ENCODE measurements at places on chromosomes 6 and 20.

DNA sequence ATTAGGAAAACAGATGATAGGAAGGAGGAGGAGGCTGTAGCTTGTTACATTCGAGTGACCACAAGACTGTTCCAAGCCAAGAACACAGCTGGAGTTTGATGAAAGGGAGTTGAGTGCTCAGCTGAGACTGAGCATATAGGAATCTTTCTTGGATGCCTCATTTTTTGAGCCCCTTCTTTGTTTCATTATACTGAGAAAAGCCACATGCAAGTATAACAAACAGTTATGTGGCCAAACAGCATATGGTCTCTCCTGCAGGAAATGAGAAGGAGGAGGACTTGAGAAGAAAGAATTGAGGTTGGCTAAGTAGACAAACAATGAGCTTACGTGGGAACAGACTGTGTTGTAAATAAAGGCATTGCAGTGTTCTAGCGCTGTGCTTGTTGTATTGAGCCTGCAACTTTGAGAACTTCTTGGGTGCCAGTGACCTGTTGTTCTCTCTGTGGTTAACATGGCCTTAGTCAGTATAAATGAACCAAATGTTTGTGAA, 78.3 kb downstream of the AKAP7 start:
- DNase-seq = no peak

DNA sequence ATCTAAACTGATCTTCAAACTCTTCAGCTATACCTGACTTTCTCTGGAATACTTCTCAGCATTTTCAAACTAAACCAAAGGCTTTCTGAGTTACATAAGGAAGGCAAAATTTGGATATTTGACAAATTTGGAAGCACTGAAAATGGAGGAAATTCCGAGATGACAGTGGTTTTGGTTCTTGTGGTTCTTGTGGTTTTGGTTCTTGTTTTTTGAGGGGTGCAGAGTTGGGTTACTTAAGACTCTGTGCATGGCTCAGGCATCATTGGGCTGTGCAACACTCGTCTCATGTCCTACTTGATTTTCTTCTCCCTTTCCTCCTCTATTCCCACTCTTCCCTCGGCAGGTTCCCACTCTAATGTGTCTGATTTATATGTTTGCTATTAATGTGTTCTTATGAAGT, 78.0 kb downstream of the SLC22A3 start:
- DNase-seq = no peak

- no peak for DNase-seq
Observed at GRCh38 chr6:91412532-91412931, 825.7 kb upstream of the MAP3K7 start.

DNA sequence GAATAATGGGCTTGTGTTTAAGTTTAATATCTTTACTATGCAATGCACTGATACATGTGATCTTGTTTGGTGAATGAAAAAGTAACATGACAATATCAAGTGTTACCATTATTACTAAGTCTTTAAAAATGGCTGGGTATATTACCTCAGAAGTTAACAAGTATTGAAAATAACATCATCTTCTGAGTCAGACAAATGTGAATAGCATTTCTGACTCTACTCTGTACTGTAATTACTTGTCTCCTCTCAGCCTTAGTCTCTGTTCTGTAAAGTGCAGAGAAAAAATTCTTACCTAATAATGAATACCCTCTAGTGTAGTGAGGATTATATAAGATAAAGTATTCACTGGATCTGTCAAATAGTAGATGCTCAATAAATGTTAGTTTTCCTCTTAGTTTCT, 47.0 kb upstream of the GCLC start:
- no peak for DNase-seq

DNA sequence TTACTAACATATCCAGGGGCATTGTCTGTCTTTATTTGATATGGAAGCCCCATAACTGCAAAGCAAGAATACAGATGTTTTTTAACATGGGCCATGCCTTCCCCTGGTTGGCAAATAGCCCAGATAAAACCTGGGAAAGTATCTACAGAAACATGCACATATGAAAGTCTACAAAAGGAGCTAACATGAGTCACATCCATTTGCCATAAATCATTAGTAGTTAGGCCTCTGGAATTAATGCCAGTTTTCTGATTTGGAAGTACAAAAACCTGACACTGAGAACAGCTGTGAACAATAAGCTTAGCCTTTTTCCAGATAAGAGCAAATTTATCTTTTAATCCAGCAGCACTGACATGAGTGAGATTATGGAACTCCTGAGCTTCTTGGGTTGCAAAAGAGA, 418.0 kb upstream of the IMPG1 start:
- no peak for DNase-seq

- DNase-seq = no peak
Observed at GRCh38 chr6:158680481-158680880, 30.6 kb downstream of the SYTL3 start.

GRCh38 chr6:148968771-148969602, 222.2 kb downstream of the UST start:
- DNase-seq = no peak

GRCh38 chr6:148457137-148457842, 114.7 kb downstream of the SASH1 start:
- no peak for DNase-seq

DNA sequence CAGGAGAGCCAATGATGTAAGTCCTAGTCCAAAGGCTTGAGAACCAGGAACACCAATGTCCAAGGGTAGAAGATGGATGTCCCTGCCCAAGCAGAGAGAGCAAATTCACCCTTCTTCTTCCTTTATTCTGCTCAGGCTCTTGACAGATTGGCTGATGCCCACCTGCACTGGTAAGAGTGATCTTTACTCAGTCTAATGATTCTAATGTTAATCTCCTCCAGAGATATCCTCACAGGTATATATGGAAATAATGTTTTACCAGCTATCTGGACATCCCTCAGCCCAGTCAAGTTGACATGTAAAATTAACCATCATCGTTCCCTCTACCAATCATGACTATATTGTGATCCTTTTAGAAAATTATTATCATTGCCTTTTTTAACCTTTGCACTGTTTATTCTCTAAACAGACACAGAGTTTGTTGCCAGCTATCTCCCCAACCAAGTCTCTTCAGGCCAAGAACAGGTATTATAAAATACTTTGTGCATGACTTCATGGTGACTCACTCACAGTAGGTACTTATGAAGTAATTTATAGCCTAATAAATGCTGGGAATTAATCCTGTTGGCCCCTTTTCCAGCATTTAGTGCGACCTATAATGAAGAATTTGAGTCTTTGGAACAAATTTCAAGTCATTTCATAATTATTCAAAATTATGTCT, 26.2 kb upstream of the TSHZ2 start:
- no peak for DNase-seq

DNA sequence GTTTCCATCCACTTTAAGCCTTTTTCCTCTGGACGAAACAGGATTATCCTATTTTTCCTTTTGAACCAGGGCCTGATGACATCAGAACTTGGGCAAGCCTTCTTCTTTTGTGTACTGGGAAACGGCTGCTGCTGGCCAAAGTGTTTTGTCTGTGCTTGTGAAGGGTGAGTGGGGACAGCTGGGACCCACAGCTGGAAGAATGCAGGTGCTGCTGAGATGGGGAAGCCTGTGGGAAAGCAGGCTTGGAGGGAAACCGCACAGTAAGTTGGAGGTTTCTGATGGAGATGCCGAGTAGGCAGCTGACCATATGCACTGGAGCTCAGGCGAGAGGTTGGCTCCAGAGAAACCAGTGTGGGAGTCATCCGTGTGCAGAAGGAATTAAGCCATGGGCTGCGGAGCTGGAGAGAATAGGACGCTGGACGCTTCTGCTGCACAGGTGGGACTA, 8.5 kb upstream of the PSMG4 start:
- DNase-seq = no peak

- no peak for DNase-seq
Observed at GRCh38 chr6:110971468-110971867, 10.4 kb upstream of the RPF2 start.

DNA sequence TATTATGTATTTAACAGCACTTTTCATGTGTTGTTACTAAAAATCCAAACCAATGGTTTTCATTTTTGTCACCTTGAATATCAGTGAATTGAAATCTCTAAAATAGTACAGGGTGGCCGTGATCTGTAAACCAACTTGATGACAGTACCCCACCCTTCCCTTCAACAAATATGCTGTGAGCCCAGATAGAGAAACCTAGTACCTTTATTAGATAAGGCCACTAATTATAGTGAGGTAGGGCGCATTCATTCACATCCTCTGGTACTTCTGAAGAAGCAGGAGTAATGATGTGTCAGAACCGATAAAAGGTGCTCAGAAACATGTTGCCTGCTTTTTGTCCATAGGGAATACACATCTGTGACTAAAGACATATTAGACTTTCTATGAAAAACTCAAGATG, 409.5 kb downstream of the GJA1 start:
- no peak for DNase-seq

- no peak for DNase-seq
Observed at GRCh38 chr6:11226005-11226404, 6.5 kb downstream of the NEDD9 start.

DNA sequence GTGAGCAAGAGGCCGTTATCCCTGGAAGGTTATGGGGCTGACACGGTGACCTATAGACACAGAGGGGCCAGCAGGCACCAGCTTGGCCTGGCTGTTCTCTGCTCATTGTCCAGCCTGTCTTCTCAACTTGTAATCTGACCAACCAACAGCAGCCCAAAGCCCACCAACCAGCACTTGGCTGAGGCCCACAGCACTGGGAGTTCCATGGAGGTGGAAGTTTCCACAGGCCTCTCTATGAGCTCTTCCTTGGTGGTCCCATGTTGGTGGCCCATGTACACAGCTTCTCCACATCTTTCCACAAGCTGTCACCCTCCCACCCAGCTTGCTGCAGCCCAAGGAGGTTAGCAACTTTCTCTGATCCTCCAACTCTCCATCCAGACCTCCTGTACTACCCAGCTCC, 56.2 kb upstream of the KLHL31 start:
- DNase-seq = no peak

DNA sequence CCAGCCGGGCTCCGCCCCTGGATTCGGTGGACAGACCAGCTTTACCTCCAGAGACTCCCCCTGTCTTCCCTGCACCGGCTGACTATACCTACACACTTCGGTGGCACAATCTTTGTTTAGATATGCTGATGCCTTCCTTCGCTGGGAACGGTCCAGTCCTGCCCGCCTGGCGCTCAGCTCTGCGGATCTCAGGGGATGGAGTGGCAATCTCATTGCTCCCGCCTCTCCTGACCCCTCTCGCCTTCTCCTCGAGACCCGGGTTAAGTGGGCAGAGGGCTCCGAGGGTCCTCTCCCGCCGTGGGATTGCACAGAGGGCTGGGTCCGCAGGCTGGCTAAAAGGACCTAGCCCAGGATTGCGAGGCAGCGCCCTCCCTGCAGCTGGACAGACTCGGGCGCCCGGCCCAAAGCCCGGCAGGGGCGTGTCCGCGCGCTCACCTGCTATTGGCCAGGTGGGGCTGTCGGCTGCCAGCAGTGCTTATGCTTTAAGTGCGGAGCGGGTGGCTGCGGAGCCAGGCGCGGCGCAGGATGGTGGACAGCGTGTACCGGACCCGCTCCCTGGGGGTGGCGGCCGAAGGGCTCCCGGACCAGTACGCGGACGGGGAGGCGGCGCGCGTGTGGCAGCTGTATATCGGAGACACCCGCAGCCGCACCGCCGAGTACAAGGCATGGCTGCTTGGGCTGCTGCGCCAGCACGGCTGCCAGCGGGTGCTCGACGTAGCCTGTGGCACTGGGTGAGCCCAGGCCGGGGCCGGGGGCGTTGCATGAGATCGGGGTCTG, at the start of gene GNMT:
Gene GNMT, plus strand, starts transcription at position 512 of the 777 bp plus-strand sequence. Its CDS starts 14 bp downstream, at position 526.
- DNase-seq = no peak

DNA sequence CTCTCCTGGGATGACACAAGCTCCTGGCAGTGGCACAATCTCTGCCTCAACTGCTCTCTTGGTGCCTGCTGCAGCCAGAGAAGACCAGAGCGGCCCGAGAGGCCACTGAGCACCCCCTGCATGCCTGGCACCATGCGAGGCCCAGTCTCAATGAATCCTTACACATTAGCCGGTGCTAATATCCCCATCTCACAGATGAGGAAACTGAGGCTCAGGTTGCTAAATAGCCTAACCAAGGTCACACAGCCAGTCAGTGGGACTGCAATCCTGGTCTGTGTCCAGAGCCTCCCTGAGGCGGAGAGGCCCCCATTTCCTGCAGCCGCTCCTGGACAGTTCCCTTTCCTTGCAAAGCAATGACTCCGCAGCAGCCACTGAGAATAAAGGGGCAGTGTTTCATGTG, 81.2 kb downstream of the GRM4 start:
- no peak for DNase-seq

DNA sequence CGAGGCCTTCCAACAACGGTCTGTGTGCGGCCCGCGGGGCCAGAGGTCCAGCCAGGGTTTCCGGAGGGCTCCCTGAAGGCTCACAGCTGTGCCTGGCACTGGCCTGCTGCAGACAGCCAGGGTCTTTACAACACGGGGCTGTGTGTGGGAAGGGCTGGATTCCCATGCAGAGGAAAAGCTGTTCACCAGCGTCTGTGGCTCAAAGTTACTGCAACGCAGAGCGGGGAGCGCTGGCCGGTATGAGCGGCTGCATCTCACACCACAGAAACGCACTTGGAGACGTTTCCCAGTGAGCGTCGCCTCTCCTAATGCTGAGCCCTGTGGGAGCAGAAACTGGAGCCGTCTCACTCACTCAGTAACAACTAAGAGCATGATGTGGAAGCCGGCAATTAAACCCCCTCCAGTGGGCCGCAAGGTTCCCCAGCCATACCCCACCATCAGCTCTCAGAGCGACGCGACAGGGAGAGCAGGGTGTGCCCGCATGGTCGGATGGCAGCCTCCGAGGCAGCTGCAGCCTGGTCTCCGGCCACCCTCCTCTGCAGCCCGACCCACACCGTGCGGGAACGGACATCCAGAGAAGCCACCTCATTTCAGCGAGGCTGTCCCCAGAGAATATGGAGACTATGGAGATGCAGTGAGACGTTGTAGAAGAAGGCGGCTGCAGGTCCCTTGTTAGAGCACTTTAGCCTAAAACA, 42.6 kb downstream of the DLL1 start:
- DNase-seq = no peak

- DNase-seq = no peak
Observed at GRCh38 chr20:1881240-1881835, 13.9 kb upstream of the SIRPA start.

GRCh38 chr20:21356386-21356785, 40.9 kb downstream of the NKX2-4 start:
- DNase-seq = no peak
